ENCODE measurements at places on chromosomes 13 and 19.

- no peak for DNase-seq
These were observed 3.1 kb upstream of the TNFAIP8L1 start for GRCh38 chr19:4636151-4636717.

GRCh38 chr19:40503320-40503695 is 36.5 kb downstream of the SPTBN4 start:
- DNase-seq = no peak

DNA sequence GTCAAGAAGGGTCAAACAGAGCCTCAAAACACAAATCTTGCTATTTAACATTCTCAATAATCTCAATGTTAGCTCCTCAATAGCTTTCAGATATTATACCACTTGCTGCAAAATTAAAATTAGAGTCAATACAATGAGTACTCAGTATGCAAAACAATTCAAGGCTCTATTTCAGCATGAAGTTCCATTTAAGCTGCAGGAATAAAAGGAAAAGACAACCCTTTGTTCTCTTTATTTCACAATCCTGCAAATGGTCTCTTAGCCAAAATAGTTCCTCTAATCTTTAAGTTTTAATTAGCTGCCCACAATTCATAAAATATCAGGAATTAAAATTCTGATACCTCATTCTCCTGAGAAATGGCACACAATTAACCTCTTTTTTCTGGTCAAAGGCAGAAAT is 40.5 kb upstream of the DCT start:
- DNase-seq = no peak

- peak; percentile 100 for DNase-seq
These were observed at the start of gene BABAM1 for GRCh38 chr19:17266975-17267788. TSS of gene BABAM1 (plus strand) at chr19:17267443. CDS start at chr19:17268807, 1,364 bp downstream.

DNA sequence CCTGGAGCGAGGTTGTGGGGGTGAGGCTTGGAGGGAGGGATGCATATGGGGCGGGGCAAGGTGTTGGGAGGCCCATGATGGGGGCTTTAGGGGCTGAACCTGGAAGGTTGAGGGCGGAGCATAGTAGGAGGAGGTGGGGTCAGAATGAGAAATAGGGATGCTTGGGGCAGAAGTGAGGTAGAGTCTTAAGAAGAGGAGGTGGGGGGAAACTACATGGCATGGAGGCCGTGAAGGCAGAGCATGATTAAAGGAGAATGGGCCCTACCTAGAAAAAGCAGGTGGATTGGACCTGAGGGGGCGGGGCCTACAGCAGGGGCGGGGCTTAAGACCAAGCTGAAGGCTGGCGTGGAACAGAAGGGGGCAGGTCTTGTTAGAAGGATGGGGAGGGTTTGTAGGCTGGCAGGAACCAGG is 799 bp downstream of the NR1H2 start:
- DNase-seq = no peak

DNA sequence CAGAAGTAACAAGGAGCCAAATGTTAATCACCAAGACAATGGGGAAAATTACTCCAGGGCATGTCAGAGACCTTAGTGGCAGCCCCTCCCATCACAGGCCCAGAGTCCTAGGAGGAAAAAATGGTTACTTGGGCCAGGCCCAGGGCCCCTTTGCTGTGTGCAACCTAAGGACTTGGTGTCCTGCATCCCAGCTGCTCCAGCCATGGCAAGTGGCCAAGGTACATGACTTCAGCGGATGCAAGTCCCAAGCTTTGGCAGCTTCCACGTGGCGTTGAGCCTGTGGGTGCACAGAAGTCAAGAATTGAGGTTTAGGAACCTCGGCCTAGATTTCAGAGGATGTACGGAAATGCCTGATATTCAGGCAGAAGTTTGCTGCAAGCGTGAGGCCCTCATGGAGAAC is 46.7 kb downstream of the OR10H4 start:
- no peak for DNase-seq

DNA sequence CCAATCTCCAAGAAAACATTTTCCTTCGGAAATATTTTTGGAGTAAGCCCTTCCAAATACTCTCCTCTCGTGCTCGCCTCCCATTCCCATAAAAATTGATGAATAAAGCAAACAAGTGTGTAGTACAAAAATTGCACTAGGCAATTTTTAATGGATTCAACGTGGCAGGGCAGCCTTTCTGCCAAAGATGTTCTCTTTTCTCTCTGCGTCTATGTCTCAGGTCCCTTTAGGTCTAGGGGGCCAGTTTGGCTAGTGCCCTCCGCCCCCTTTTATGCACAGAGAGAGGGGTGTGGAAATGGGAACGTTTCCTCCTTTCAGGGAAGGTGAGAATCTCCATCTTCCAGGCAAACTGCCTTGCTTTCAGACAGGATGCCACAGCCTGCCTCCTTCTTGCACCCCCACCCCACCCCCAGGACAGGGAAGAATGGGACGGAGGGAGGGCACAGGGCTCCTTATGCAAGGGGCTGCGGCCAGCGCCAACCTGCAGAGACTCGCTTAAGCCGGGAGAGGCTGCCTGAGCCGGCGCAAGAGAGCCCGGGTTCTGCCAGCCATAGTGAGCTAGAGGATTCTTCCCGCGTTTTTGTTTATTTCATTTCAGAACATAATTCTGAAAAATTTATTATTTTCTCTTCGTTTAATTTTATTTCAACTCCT is 2.7 kb upstream of the ZIC2 start:
- no peak for DNase-seq

DNA sequence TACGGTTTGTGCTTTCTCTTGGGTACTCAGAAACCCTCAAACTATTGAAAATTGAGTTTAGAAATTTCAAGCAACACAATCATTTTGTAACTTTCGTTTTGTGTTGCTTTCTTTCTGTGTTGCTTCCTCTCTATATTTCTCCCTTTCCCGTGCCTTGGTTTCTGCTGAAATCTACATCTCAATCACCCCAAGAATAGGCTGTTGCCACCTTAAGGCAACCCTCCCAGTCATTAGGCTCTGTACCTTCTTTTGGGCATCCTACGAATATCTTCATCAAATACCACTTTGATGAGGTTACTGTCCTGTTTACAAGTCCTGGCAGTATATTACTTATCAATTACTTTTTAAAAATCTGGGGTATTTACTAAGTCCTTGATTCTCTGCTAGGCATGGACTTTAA is 621.6 kb downstream of the GPC6 start:
- DNase-seq = no peak

DNA sequence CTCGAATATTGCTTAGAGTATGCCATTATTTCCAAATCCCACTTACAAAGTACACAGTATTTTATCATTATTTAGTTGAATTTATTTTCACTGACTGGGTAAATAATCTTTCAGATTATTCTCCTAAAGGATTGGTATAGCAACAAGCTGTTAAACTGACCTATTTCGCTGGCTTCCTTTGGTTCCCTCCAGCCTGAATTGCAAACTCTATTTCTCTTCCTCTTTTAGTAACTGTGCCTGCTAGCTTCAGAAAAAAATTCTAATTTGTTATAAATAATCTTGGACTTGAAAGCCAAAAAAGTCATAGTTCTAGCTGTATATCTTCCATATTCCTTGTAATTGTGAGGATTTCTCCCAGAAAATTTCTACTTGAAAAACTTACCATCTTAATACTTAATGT is 15.0 kb upstream of the CCNA1 start:
- DNase-seq = no peak

DNA sequence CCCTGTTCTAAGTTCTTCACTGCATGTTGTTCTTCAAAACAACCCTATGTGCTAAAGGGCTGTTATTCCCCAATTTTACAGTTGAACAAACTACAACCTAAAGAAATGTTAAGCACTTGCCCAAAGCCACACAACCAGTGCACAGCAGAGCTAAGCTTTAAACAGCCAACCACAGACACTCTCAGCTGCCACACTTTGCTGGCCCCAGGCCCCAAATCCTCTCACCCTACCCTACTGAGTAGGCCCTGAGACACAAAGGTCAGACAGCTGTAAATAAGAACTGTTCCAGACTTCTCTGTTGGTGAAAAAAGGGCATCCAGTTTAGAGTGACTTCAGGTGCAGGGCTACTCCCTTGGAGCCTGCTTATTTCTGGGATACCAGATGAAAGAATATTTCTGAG is 30.0 kb downstream of the GRIK5 start:
- DNase-seq = no peak

DNA sequence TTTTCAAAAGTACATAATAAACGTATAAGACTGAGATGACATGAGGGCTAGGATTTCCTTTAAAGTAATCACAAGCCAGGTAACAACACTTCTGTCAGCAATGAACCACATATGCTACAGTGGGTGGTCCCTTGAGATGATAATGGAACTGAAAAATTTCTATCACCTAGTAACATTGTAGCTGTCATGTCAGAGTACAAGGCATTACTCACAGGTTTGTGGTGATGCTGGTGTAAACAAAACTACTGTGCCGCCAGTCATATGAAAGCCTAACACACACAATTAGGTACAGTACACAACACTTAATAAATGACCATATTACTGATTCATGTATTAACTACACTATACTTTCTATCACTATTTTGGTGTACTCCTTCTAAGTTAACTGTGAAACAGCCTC is 36.8 kb downstream of the MIPEP start:
- DNase-seq = no peak

GRCh38 chr13:113468029-113468428 is 14.7 kb upstream of the ADPRHL1 start:
- no peak for DNase-seq

DNA sequence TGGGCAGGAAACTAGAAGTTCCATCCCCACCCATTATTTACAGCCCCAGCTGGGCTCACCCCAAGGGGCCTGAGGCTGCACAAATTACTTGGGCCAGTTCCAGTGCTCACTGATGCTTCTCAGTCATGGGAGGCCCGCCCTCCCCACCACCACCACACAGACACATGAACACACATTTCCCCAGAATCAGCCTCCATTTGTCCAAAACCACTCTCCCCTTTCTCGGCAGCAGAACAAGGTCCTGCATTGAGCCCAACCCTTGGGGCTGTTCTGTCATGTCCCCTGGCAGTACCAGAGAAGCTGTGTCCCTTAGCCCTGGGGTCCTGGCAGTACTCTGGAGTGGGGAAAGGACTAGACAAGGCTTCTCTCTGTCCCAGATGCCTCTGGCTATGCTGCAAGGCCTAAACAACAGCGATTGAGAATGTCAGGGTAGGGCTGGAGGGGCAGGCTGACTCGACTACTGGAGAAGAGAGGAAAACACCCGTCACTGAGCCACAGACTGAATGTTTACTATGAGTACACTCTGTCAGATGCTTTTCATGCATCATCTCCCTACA is 21.8 kb downstream of the SAMD4B start:
- no peak for DNase-seq

GRCh38 chr13:113153810-113154748 is 4.4 kb upstream of the PROZ start:
- no peak for DNase-seq

- no peak for DNase-seq
These were observed 29.1 kb upstream of the IGFL4 start for GRCh38 chr19:46069806-46070341.

- DNase-seq = no peak
These were observed 4.6 kb downstream of the ANKRD10 start for GRCh38 chr13:110910013-110910890.

DNA sequence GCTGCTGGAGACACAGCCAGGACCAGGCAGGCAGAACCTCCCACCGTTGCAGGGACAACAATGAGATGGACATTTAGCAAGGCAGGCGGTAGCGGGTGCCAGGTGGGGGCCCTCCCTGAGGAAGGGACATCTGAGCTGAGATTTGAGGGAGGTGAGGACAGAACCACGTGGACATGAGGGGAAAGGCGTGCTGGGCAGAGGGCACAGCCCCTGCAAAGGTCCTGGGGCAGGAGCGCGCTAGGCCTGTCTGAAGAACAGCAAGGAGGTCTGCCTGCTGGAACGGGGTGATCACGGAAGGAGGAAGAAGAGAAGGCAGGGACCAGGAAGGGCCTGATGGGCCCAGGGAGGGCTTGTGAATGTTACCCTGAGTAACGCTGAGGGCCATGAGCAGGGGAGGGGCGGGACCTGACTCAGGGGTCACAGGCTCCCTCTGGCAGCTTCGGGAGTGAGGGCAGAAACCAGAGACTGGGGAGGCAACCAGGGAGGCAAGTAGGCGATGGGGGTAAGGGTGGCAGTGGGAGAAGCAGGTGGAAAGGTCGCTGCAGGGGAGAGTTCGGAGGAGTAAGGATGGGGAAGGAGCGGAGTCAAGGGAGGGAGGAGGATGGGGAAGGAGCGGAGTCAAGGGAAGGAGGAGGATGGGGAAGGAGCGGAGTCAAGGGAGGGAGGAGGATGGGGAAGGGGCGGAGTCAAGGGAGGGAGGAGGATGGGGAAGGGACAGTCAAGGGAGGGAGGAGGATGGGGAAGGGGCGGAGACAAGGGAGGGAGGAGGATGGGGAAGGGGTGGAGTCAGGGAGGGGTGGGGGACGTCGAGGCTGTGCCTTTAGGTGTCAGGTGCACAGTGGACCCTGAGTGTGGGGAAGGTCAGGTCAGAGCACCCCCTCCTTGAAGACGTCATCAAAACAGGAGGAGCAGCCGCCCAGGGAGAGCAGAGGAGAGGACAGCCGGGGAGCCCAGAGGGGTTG is 15.7 kb upstream of the B3GNT3 start:
- DNase-seq = no peak

GRCh38 chr13:113023694-113024430 is 54.8 kb downstream of the MCF2L start:
- no peak for DNase-seq

DNA sequence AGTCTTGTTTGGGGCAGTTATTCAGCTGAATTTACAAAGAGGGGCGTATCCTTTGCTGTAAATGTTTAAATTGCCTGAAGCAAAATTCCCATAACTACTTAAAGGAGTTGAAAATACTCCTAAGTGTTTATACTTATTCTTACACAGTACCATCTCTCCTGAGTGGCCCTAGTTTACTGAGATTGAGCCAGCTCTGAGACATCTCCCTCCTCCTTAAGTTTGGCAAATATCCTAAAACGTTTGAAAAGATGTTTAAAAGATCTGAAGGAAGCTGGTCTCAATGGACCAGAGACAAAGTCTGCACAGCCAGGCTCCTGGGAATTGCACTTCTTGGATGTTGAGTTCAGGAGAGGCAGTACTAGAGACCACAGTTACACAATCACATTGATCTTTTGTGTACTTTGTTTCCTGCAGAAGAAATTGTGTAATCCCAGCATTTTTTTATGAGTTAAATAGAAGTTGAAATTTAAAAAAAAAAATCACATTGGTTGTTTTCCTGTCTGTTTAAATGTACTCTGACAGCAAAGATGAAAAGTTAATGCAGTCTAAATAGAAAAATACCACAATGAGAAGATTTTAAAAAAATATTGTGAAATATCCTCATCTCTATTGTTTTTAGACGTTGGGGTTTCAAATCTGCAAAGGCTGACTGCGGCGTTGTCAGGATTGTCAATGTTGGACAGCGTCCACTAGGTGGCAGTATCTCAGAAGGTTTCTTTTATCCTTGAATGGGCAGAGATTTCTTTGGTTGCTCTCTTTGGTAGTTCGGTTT is 20.7 kb downstream of the TNFSF11 start:
- peak; percentile 46 for DNase-seq
